ENCODE measurements at places on chromosomes 2 and 18.

DNA sequence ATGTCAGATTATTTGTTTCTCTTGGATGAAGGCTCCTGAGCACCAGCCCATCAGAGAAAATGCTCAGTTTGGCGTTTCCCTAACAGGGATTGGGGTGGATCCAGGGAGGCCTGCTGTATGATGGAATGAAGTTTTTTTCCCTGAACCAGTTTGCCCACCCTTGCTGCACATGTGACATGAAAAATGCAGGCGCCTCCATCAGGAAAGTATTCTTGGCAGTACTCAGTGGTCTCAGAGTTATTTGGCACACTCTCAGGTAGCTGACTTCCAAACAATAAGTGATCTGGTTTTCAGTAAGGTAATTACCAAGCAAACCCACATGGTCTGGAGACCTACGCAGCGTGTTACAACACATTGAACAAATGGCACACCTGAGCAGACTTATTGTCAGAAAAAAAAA is 254.9 kb downstream of the PAX3 start:
- DNase-seq, result no peak
- no peaks in the 10 kb centered on the region for H3K36me3 ChIP-seq

DNA sequence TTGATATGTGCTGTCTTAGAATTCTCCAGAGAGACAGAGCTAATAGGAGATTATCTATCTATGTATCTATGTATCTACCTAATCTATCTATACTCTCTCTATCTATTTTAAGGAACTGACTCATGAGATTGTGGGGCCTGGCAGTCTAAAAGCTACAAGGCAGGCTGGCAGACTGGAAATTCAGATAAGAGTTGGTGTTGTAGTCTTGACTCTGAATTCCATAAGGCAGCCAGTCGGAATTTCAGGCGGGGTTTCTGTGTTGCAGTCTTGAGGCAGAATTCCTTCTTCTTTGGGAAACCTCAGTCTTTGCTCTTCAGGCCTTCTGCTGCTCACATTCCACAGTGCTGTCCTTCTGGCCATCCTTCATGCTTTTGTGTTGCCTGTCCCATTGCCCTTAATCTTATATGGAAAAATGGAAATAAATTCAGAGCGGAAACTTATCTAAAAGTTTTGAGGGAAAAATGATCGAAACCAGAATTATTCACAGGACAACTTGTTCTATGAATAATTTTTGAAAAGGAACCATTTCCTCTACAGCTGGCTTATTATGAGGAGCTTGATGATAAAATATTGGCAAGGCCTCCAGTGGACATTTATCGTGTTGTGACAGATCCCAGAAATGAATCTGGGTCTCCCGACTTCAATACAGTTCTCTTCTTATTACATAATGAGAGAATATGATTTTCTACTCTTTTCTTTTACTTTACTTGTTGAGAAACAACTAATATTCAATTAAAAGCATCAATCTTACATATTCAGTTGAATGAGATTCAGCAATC is 10.8 kb downstream of the IL1RL1 start:
- H3K27ac ChIP-seq, result no peak overlapping the region
- H3K4me1 ChIP-seq, result no peaks in the 10 kb centered on the region
- DNase-seq, result no peak
- no peak overlapping the region for H3K4me3 ChIP-seq

GRCh38 chr18:478681-479080 is 21.8 kb downstream of the COLEC12 start:
- H3K4me3 ChIP-seq, result no peak overlapping the region
- H3K36me3 ChIP-seq, result no peaks in the 10 kb centered on the region
- H3K4me1 ChIP-seq, result no peaks in the 10 kb centered on the region
- peaks cover 4% of the 10 kb centered on the region for H3K27me3 ChIP-seq
- no peak for DNase-seq
- H3K27ac ChIP-seq, result no peak overlapping the region

DNA sequence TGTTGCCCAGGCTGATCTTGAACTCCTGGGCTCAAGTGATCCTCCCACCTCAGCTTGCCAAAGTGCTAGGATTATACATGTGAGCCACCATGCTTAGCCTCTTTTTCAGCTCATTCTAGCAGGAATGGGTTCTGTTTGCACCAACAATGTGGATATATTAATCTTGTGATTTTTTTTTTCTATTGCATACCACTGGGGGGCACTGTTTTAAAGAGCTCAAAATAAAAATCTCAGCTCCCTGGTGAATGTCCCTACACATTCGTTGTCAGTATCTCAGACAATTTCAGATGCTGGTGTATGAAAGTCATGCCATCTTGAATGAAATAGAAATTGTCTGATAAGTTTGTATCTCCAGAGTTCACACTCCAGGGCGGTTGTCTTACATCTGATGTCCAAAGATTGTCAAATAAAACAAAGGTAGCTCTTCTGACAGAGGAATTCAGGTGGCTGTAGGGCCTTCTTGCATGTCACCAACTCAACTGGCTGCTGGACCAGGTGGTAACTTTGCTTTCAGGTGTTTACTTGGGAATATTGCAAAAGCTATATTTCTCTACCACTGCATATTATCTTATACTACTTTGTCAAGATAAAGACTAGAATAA is 3.1 kb upstream of the MATN3 start:
- no peaks in the 10 kb centered on the region for H3K36me3 ChIP-seq
- peaks cover 14% of the 10 kb centered on the region for H3K27me3 ChIP-seq
- H3K27ac ChIP-seq, result no peak overlapping the region
- peak; percentile 42 for DNase-seq

- no peak overlapping the region for H3K4me3 ChIP-seq
- no peaks in the 10 kb centered on the region for H3K4me1 ChIP-seq
- H3K27ac ChIP-seq, result no peak overlapping the region
- H3K36me3 ChIP-seq, result peaks cover 2% of the 10 kb centered on the region
These were observed 58.8 kb downstream of the PID1 start for GRCh38 chr2:229212241-229212640.

GRCh38 chr18:34189656-34190435 is 34.9 kb downstream of the NOL4 start:
- no peak for DNase-seq
- H3K27me3 ChIP-seq, result no peaks in the 10 kb centered on the region
- H3K4me1 ChIP-seq, result no peaks in the 10 kb centered on the region
- H3K27ac ChIP-seq, result no peak overlapping the region
- no peak overlapping the region for H3K4me3 ChIP-seq

GRCh38 chr2:25817630-25818029 is 60.7 kb downstream of the ASXL2 start:
- DNase-seq, result no peak
- no peak overlapping the region for H3K27ac ChIP-seq
- H3K4me3 ChIP-seq, result no peak overlapping the region
- peaks cover 17% of the 10 kb centered on the region for H3K4me1 ChIP-seq

DNA sequence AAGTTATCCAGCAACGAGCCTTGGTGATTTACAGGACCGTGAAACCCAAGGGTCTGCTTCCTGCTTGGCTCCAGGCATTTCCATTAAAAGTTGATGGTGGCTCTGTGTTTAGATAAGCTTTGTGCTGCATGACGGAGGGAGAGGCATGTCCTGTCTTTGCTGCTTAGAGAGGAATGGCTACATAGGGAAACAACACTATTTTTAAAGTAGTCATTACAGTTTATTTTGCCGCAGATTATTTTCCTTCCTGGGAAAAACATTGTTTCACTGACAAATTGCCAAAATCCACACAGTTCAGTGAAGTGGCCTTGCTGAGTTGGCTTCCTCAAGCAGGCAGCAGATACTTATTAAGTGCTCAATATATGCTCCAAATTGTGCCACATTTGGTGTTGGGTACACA is 98.5 kb downstream of the THSD7B start:
- H3K27me3 ChIP-seq, result no peaks in the 10 kb centered on the region
- H3K36me3 ChIP-seq, result no peaks in the 10 kb centered on the region
- no peak for DNase-seq
- no peaks in the 10 kb centered on the region for H3K4me1 ChIP-seq

DNA sequence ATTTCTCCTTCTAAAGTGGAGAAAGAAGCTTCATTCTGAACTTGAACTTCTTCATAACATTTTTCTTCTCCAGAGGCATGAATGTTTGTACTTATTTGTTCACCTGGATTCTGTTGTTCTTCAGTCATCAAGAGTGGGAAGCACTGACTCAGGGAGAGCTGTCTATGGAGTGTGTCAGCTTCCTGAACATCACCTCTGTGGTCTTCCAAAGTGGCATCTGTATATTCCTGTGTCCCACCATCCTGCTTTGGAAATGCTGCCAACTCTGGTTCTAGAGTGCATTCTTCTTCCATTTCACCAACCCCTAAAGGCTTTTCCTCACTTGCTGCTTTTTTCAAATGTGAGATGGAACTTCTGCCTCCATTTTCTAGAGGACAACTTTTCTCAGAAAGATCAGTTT is 59.5 kb downstream of the TTN start:
- no peak overlapping the region for H3K4me3 ChIP-seq
- peaks cover 34% of the 10 kb centered on the region for H3K36me3 ChIP-seq
- DNase-seq, result no peak
- H3K4me1 ChIP-seq, result no peaks in the 10 kb centered on the region

GRCh38 chr2:36964496-36965058 is 1.8 kb downstream of the STRN start:
- no peak overlapping the region for H3K27ac ChIP-seq
- no peaks in the 10 kb centered on the region for H3K27me3 ChIP-seq
- H3K4me1 ChIP-seq, result peaks cover 38% of the 10 kb centered on the region
- no peak for DNase-seq
- H3K4me3 ChIP-seq, result peak overlapping the region; percentile 98

DNA sequence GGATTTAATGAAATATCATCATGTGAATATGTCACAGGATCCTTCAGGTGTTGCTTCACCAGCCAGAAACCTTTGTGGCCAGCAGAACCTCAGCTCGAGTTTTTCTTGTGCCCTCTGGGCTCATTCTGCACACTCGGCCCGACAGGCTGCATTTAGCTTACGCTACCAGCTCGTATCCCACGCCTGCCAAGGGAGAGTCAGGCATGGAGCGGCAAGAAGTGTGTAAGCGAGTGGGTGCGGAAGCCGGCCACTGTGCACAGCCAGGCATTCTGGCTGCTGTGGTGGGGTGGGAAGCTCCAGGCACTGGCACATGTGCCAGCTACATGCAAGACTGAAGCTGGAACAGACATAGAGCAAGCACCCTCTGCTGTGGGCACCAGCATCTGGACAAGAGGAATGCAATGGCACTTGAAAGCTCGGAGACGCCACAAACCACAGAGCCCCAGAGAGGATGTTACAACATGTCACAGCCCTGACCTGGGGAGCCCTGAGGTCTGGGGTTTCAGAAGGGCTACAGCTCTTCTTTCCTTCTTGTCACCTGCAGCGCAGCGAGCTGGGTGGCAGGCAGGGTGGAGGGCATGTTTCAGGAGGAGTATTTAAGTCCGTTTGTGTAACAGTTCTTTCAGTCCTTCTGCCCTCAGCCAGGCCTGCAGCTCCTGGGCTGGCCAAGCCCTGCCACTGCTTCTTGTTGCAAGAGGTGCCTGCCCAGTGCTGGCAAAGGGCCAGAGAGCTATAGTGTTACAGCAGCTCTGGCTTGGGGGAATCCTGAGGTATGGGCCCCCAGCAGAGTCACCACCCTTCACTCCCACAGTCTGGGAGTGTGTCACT is 257.3 kb upstream of the HNMT start:
- DNase-seq, result no peak
- peaks cover 2% of the 10 kb centered on the region for H3K36me3 ChIP-seq
- H3K27ac ChIP-seq, result no peak overlapping the region
- no peak overlapping the region for H3K4me3 ChIP-seq

DNA sequence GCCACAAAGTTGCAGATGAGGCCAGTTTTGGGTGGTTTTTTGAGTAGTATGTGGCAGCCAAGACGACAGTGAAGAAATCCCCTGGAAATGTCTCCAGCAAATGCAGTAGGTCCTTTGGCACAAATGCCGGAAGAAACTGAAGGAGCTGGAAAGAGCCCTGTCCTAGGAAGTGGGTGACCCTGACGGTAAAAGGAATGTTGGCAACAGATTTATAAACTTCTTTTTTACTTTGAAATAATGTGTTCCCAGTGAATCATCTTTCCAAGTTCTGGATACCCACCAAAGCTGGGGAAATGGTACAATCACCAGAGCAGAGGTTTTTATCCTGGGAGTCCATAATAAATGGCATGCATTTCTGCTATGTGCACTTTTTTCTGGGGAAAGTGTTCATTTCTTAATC is 112.9 kb downstream of the CSRNP3 start:
- no peaks in the 10 kb centered on the region for H3K27me3 ChIP-seq
- no peak overlapping the region for H3K4me3 ChIP-seq
- H3K27ac ChIP-seq, result no peak overlapping the region
- no peaks in the 10 kb centered on the region for H3K36me3 ChIP-seq
- H3K4me1 ChIP-seq, result peaks cover 4% of the 10 kb centered on the region
- no peak for DNase-seq

GRCh38 chr2:23782126-23782525 is 144.8 kb downstream of the ATAD2B start:
- peak overlapping the region; percentile 8 for H3K27ac ChIP-seq
- H3K36me3 ChIP-seq, result peaks cover 13% of the 10 kb centered on the region
- no peak overlapping the region for H3K4me3 ChIP-seq
- no peaks in the 10 kb centered on the region for H3K4me1 ChIP-seq
- H3K27me3 ChIP-seq, result no peaks in the 10 kb centered on the region
- no peak for DNase-seq

DNA sequence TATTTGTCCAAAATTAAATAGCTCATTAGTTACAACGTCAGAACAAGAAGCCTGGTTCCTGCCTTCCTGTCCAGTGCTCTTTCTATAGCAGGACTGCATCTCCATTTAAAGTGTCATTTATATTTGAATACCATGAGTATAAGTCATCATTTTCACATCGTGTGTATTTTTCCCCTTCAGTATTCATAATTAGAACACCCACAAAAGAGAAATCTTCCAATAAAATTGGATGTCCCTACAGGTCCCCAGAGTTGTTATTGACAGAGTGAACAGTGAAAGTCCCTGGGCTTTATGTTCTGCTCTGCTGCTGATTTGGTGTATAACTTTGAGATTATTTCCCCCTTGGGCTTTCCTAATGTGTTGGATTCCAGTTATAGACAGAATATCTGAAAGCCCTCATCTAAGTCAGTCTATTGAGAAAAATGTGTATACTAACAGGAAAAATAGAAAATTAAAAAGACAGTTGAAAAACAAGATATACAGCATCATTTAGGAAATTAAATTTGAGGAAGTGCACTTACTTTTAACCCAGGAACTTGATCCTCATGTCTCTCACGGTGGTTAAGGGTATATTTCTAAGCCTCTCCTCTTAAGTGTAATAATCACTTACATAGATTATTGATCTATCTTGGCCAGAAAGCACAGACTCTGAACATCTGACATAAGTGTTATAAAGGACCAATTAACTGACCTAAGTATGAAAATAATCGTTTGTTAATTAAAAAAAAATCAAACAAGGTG is 15.2 kb upstream of the REV1 start:
- no peaks in the 10 kb centered on the region for H3K27me3 ChIP-seq
- no peaks in the 10 kb centered on the region for H3K36me3 ChIP-seq
- H3K27ac ChIP-seq, result peak overlapping the region; percentile 69
- no peak for DNase-seq

- peaks cover 10% of the 10 kb centered on the region for H3K4me1 ChIP-seq
- H3K27ac ChIP-seq, result peak overlapping the region; percentile 67
- no peaks in the 10 kb centered on the region for H3K36me3 ChIP-seq
- peaks cover 1% of the 10 kb centered on the region for H3K27me3 ChIP-seq
These were observed 1.3 kb downstream of the ERICH2 start for GRCh38 chr2:170771421-170771937.

Measured in memory B cell (primary cell).